ENCODE measurements at places on chromosomes 3 and 15.

GRCh38 chr3:139846729-139847128 lies 88.3 kb upstream of the CLSTN2 start:
- no peak for DNase-seq

- DNase-seq: no peak
Observed at GRCh38 chr3:161689584-161690298, 193.1 kb downstream of the OTOL1 start.

DNA sequence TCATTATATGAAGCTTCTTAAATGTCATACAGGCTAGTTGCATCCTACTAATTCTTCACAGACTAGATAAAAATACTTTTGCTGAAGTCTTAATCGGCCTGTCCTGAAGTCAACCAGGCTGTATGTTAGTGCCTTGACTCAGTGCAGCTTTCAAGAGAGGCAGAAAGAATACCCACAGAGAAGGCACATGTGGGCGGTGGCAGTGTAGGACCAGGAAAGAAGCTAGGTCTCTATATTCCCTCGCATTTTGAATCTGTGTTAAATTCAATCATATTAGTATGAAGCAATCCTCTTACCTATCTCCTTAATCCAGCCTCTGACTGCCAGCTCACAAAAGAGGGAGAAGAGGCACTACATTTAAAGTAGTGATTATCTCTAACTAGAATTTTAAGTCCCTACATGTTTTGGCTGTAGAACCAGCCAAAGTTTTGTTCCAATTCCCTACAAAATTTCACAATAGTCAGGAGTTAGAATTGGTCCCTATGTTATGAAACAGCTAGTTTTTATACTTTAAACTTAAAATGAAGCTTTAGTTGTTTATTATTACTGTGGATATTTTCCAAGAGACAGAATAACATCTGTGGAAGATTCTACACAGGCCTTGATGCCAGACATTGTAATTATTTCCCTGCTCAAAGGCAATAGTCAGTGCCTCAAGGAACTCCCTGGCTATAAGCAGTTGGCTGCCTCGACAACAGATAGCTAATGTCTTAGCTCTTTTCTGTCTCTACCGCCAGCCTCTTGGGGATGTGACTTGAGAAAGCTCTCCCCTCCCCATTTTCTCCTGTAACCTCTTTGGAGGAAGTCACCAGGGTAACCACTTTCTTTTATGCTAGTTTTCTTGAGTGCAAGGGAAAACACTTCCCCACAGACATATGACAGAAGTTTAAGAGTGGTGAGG lies 31.9 kb downstream of the CRTC3 start:
- no peak for DNase-seq

DNA sequence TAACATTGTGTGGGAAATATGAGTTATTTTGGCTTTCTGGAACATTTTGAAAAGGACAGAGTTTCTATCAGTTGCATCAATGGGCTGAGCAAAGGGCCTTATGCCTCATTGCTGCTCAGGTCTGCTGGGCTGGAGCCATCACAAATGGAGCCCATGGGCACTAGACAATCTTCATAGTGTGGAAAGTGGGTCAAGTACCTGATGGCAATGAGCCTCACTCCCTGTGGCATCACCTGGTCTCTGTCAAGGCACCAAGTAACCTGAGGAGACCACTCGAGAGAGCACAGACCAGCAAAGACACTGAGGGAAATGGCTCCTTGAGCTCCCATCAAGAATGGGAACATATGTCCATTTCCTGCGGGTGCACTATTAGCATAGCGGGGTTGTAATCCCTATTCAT lies 96.7 kb upstream of the PPP2R3A start:
- DNase-seq: no peak

DNA sequence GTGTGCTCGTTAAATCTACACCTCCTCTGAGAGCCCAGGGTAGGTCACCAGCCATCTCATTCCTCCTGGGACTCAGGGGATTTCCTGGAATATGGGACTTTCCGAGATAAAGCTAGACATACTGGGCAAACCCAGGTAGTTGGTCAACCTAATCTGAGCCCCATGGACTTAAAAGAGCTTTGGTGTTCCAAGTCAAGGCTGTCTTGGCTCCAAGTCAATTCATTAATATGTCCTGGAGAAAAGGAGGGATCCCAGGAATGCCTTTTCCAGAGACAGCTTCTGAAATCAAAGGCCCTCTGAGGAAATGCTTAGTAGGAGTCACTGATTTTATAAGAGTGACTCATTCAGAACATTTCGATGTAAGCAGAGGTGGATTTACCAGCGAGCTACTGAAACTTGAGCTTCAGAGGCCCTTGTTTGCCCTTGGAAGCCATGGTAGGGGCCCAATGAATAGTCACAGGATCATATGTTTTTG lies 137.3 kb upstream of the UBE2E1 start:
- no peak for DNase-seq

- DNase-seq: no peak
Observed at GRCh38 chr15:53445531-53445930, 313.9 kb downstream of the WDR72 start.

DNA sequence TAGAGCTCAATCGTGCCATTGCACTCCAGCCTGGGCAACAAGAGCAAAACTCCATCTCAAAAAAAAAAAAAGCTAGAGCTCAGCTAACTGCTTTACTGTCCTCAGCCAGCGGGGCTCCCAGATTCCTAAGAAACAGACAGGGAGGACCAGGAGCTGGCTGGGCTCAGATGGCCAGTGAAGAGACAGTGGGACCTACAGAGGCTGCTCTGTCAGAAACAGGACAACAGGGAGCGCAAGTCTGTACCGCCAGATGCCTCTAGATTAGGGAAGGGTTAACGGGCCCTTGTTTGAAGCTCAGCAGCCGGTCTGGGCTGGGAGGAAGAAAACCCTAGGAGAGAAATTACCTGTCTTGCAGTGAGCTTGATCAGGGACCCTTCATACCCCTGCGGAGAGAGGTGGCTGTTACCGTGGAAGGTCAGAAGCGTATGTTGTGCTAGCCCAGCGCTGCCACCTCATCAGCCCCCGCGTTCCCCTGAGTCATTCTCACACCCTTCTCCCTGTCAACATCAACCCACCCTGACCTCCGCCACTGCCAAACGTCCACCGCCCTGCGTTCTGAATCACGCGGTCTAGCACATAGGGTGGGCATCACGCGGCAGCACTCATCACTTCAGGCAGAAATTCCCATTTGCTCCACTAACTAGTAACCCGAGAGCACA lies 25.3 kb downstream of the RBPMS2 start:
- no peak for DNase-seq

- no peak for DNase-seq
Observed at GRCh38 chr3:172279191-172279640, 169.0 kb downstream of the GHSR start.

DNA sequence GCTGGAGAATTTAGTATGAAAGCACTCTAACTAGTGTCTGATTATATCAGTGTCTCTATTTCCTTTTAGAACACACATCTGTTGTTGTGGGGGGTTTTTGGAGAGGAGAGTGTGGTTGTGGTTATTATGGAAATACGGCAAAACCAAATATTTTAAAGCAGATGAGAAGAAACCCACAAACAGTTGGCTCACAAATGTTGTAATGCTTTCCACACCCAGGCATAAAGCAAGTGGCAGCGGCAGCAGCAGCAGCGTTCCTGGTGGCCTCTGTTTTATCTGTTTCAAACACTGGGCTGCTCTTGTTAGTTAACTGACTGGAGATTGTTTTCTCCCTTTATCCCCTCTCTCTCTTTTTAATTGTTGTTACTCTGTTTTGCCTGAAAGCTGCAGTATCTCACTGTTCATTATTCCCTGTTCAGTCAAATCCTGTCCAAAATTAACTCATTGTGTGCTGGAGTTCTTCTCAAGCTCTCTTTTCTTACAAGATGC lies 1045.5 kb upstream of the NR2F2 start:
- peak; percentile 19 for DNase-seq

DNA sequence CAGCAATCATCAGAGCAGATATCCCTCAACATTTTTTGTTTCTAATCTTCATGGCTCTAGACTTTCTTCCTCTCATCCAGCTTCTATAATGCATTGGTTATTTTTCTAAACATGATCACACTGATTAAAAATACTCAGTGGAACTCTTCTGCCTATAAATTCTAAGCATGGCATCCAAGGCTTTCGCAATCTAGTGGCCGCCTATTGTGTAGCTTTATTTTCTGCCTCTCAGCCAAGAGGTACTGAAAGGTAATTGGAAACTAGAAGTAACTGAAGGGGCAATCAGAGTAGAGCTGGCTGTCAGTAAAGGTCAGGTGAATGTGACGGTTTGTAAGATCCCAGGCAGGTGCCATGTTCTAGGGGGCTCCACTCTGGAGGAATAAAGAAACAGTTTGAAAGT lies 33.4 kb downstream of the OXSM start:
- no peak for DNase-seq

Measured in stimulated activated naive CD8-positive, alpha-beta T cell treated with anti-CD3 and anti-CD28 coated beads, Interleukin-15, amount 100 ng/mL, for 72 hours (primary cell).